ENCODE measurements at places on chromosomes 2 and 18.

- DNase-seq, result no peak
Observed at GRCh38 chr2:236861196-236861875, 224.4 kb upstream of the COPS8 start.

GRCh38 chr2:217231212-217231611 lies 371.3 kb upstream of the TNP1 start:
- DNase-seq, result no peak

GRCh38 chr2:57497489-57498096 lies 549.0 kb upstream of the VRK2 start:
- DNase-seq, result no peak

DNA sequence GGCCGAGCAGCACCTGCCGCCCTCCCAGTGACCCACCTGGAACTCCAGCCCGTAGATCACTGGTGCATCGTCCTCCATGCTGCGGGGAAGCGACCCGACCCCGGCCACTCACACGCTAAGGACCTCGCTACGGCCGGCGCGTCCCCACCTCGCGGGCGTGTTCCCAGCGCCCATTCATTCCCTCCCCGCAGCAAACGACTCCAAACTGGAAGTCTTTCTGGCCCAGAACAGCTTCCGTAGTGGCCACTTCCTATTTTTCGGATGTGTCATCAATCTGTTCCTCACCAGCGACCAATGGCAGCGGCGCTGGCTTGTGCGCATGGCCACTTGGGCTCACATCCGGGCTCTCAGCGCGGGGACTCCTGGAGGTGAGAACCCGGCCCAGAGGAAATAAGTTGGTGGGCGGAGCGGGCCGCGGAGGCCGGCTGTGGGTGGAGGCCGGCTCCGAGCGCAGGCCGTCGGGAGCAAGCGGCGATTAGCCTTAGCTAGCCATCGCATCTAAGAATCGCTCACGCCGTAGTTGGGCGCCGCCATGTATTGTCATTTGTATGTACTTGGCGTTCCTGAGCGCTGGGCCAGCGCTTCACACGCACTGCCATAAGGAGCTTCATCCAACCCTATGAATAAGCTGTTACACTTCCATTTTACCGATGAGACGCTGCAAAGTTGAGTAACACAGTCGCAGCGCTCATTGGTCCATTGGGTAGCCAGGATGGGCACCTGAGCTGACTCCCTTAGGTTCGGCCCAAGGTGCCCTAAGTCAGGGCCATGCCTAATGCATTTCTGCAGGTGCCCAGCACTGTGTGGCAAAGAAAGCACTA lies at the start of gene EIPR1:
Gene EIPR1, minus strand, starts transcription at position 207 of the 821 bp plus-strand sequence. Its CDS starts 129 bp downstream, at position 78.
- DNase-seq, result peak; percentile 94

- DNase-seq, result no peak
Observed at GRCh38 chr2:61762292-61762691, 91.6 kb downstream of the FAM161A start.

- no peak for DNase-seq
Observed at GRCh38 chr18:80010551-80010906, 22.2 kb upstream of the TXNL4A start.

- no peak for DNase-seq
Observed at GRCh38 chr2:148887350-148888002, 12.4 kb downstream of the KIF5C start.

GRCh38 chr18:79803611-79804051 lies 5.9 kb downstream of the KCNG2 start:
- no peak for DNase-seq

- no peak for DNase-seq
Observed at GRCh38 chr18:24488824-24489493, 28.5 kb downstream of the HRH4 start.

GRCh38 chr2:98883780-98884211 lies 52.2 kb downstream of the CRACDL start:
- DNase-seq, result no peak

DNA sequence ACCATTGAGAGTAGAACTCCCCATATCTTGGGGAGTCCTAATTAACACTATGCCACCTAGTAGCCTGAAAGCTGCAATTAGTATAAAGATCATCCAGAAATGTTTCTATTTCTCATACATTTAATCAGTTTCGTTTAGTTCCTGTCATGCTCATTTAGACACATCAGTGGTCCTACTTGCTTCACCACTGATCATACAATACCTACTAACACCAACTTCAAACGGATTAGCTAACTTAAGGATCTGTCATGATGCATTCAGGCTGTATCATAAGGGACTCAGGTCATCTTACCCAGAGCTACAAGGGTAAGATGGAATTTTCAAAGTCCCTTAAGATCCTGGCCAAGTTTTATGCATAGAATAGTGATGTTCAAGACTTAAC lies 6.8 kb downstream of the SRSF7 start:
- no peak for DNase-seq

- DNase-seq, result no peak
Observed at GRCh38 chr2:191202209-191202721, 42.9 kb upstream of the MYO1B start.

GRCh38 chr2:191202881-191203397 lies 42.3 kb upstream of the MYO1B start:
- no peak for DNase-seq

GRCh38 chr2:185374878-185375277 lies 363.7 kb upstream of the FSIP2 start:
- DNase-seq, result no peak

DNA sequence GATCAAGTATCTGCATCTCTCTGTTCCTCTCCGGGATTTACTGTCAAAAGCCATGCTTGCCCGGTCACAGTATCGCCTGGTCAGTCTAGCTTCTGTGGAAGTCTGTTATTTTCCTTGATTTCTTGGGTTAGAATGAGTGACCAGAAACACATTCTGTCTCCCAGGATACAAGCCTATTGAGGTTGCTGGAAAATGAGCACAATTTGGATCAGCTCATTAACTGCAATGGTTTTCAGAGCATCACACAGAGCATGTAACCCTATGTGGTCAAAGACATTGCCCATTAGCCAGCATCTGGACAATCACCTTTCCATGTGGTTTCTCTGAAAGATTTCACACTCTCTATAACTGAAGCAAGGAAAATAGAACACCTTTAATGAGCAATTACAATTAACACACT lies 124.2 kb upstream of the FAM98A start:
- DNase-seq, result no peak

- DNase-seq, result no peak
Observed at GRCh38 chr2:8627019-8627691, 54.7 kb upstream of the ID2 start.

GRCh38 chr2:196247114-196247975 lies 76.0 kb upstream of the STK17B start:
- no peak for DNase-seq

- no peak for DNase-seq
Observed at GRCh38 chr2:108219688-108220087, 20.1 kb upstream of the SULT1C3 start.

- DNase-seq, result no peak
Observed at GRCh38 chr2:101613056-101613704, 84.3 kb upstream of the MAP4K4 start.

- no peak for DNase-seq
Observed at GRCh38 chr2:233119123-233119522, 59.0 kb downstream of the INPP5D start.

GRCh38 chr2:223108351-223109050 lies 56.5 kb downstream of the KCNE4 start:
- DNase-seq, result no peak

- DNase-seq, result no peak
Observed at GRCh38 chr2:39447266-39448168, 10.4 kb upstream of the MAP4K3 start.

DNA sequence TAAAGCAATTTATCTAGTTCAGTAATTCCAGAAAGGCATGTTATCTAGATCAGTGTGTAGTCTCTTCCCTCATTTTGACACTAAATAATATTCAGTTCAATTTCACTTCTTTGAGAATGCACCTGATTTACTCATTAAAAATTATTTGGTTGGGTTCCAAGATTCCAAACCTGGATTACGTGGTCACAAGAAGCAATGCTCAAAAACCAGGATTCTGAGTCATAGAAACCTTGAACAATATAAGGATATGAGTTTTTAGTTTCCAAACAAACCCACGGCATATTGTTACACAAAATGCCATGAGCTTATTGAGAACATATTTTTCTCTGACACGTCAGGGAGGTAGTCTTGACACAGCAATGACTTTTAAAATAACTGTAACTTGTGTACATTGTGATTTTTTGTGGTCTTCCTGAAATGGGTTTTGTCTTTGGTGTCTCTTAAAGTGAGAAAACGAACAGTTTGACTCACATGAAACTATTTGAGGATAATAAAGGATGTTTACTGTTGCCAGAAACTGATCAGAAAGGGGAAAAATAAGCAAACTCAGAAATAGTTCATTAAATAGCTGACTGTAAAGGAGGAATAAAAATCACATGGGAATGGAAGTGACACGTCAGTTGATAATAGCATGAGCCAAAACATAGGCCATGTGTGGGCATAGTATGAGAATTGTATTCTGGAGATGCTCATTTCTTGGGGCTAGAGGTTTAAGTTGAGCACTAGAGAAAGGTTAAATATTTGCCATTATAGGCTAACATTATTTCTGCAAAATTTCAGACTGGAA lies 617.7 kb upstream of the CDH2 start:
- DNase-seq, result no peak

GRCh38 chr2:77552956-77553355 lies 30.8 kb upstream of the LRRTM4 start:
- no peak for DNase-seq

DNA sequence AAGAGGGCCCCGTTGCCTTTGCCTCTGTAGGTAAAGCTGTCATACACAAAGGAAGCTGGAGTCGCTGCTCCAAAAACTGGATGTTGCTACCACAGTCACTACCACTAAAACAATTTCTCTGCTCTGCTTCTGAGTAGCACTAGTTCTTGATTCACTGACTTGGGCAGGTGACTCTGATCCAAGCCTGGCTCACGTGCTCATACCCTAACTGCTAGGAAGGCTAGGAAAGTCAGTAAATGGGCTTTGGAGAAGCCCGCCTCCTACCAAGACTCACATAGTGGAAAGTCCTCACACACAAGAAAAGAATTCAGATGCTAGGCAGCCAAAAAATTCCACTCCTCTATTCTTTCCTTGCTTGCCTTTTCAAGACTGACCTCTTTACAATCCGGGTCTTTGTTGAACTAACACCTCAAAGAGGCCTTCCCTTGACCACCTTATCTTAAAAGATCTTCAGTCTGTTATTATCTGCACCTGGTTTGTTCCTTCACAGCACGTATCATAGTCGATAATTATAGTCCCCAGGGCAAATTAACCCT lies 11.4 kb upstream of the DYNC1I2 start:
- DNase-seq, result no peak

- DNase-seq, result no peak
Observed at GRCh38 chr2:148594216-148594615, 50.3 kb upstream of the EPC2 start.

- DNase-seq, result no peak
Observed at GRCh38 chr2:176445956-176446355, 176.7 kb downstream of the MTX2 start.

DNA sequence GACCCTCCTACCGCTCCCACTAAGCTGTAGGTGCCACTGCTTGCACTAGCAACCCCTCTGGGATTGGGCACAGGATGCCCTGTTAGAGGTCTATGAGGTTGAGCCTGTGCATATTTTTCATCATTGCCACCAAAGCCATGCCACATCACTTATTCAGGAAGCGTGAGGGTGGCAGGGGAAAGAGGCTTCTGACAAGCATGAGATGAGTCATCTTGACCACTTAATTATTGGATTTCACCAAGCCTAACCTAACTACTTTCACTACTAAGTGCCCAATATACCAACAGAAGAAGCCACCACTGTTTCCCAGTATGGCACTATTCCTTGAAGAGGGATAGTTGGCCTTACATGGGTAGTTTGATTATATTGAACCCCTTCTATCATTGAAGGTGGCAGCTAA lies 181.3 kb upstream of the EPHA4 start:
- no peak for DNase-seq

DNA sequence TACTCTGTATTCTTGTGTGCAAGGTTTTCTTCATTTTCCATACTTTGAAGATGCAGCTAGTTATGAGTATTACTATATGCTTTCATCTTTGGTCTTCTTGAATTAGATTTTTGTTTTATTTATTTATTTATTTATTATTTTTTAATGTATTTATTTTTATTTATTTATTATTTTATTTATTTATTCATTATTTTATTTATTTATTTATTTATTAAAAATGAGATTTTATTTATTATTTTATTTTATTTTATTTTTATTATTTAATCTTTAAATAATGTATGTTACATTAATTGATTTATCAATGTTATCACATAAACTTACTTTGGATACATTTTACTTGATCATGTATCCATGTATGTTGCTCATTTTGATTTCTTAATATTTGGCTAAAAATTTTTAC lies 132.3 kb upstream of the GALNT13 start:
- no peak for DNase-seq

- DNase-seq, result no peak
Observed at GRCh38 chr18:80194874-80195570, 52.3 kb downstream of the PARD6G start.

DNA sequence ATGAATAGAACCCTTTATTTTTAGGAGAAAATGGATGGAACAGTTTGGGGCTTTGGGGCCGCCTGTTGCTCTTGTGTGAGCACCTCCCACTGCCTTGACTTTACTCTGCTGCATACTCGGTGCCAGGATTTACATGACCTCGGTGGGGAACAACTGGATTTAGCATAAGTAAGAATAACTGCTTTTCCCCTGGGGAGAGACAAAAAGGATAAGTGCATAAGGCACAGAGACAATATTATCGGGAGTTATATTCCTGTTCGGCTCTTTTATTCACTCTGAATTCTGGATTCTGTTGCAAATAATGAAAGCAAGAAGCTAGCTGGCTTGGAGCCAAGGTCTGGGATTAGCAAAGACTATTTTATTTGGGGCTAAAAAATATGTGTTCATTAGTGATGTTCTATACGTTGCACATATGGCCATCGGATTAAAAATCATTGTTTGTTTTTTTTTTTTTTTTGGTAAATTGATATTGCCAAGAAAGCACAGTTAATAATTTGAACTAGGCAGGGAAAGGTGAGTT lies 69.8 kb downstream of the CYBRD1 start:
- DNase-seq, result no peak

DNA sequence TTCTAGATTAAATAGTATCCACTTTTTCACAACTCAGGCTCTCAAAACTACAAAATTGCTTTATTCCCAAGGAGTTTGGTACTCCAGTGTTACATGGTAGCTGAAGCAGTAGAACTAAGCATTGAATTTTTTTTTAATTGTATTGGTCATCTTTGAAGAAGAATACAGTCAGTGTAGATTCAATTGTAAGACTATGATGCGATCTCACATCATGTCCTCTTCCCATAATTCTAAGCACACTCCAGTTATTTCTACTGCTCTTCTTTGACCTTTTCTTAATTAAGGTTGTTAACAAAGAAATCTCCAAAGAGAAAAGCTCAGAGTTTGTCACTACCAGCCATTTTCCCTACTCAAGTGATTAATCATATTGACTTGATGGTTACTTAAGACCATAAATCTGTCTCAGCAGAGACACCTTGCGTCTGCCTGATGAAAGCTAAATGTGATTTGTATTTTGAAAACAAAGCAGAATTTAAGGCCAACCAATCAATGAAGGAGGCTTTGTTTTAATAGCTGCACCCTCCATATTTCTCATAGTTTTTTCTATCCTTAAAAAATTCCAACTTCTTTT lies 130.2 kb downstream of the DTNA start:
- no peak for DNase-seq

- DNase-seq, result no peak
Observed at GRCh38 chr2:48219234-48219554, 310.8 kb upstream of the STON1 start.

- no peak for DNase-seq
Observed at GRCh38 chr2:121505005-121505404, 25.7 kb upstream of the RNU4ATAC start.

GRCh38 chr2:88398180-88398579 lies 54.3 kb downstream of the FOXI3 start:
- no peak for DNase-seq

GRCh38 chr2:239146011-239146641 lies 254.7 kb downstream of the HDAC4 start:
- DNase-seq, result no peak
